CD4-positive, alpha-beta T cell treated with Interleukin-4 for 4 hours (primary cell): ENCODE measurements at places on chromosomes 16 and 17.

- no peak for DNase-seq
These were observed 8.9 kb upstream of the MVD start for GRCh38 chr16:88671806-88672205.

- DNase-seq = no peak
These were observed at the start of gene COL1A1 for GRCh38 chr17:50201276-50201854. Gene COL1A1, minus strand, starts transcription at chr17:50201631. Its CDS starts 118 bp downstream, at chr17:50201513.

- DNase-seq = peak; percentile 14
These were observed 59.4 kb upstream of the ALOX12 start for GRCh38 chr17:6936370-6937028.

GRCh38 chr17:46152423-46152822 is 40.8 kb downstream of the KANSL1 start:
- no peak for DNase-seq

- no peak for DNase-seq
These were observed 6.0 kb upstream of the CCL4L2 start for GRCh38 chr17:36204724-36205500.
